Fibroblast of skin of abdomen (primary cell): ENCODE measurements at places on chromosomes 4 and X.

- peak; percentile 52 for DNase-seq
Measured at GRCh38 chrX:13022926-13023325, 21.5 kb downstream of the FAM9C start.

DNA sequence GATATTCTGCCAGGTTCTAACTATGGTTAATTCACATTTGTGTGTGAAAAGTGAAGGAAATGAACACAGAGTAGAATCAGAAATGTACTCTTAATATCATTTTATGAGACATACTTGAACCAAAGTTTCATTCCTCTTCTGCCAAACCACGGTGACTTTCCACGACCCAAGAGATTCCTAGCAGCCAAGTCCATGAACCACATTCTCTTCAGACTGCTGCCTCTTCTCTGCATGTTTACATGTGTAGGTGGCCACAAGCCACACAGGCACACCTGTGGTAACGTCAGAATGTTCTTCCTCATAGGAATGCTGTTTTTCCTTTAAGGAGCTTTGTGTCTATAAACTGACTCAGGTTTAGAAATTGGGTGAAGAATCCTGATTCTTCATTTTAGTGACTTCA is 1411.2 kb downstream of the RAPGEF2 start:
- peak; percentile 21 for DNase-seq

DNA sequence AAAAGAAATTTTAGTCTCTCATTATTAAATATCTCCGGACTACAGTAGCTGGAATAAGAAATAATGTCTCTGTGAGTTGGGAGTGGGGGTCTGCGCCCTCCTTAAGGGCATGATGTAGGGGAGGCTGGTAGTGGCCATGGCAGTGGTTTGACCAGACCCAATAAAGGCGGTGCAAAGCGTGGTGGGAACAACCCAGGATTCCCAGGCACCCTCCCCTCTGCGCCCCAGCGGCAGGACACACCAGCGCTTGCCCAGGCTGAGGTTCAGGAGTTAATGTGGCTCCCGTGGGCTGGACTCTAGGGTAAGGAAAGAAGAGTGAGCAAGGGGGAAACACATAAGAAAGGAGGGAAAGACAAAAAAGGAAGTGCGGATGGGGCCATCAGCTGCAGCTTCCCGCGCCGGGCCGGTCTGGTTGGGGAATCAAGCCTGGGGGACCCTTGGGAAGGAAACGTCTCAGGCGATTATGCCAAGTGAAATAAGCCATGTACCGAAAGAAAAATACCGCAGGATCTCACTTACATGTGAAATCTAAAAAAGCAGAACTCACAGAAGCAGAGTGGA is 157.5 kb upstream of the SMIM31 start:
- no peak for DNase-seq

GRCh38 chrX:55120761-55121358 is 32.0 kb downstream of the PAGE2 start:
- no peak for DNase-seq

GRCh38 chrX:142999199-142999701 is 26.5 kb upstream of the SPANXN4 start:
- DNase-seq: peak; percentile 2

DNA sequence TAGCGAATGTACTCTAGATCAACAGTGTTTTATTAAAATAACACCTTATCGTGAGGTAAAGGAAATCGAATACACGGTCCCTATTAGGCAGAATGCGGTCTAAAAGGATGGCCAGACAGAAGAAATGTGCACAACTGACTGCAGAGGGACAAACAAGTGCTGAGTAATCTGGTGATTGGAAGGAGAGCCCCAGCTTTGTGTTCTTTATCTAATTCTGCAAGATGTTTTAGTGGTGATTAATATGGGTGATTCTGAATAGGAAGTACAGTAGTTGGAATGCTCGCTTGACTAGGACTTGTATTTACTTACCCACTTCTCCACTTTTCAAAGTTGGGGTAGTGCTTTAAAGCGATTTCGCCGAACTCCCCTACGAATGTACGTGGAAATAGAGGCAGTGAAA is 1.2 kb downstream of the WDR44 start:
- peak; percentile 44 for DNase-seq

GRCh38 chr4:64903986-64904385 is 494.7 kb upstream of the TECRL start:
- no peak for DNase-seq

- no peak for DNase-seq
Measured at GRCh38 chr4:184669251-184669650, 19.7 kb downstream of the PRIMPOL start.

- no peak for DNase-seq
Measured at GRCh38 chrX:31024866-31025265, 47.0 kb downstream of the FTHL17 start.

DNA sequence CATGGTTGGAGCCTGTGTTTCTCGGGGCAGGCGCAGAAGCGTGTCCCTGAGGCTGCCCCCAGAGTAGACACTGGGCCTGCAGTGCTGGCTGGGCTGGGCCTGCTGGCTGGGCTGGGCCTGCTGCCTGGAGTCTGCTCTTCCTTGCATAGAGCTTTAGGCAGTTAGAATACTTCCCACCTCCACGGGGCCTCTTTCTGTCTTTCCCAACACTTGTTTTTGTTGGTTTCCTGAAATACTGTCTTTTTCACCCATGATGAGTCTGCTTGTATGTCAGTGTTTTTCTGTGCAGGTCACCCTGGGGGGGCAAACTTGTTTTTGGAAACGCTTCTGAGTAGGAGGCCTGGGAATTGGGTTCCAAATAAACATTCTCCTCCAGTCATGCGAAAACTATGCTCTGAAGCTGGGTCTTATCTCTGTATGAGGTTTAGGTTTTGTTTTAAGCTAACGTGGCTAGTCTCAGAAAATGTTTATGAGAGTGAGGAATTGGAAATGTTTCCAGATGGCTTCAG is 32.2 kb downstream of the TRMT44 start:
- peak; percentile 85 for DNase-seq

- DNase-seq: no peak
Measured at GRCh38 chrX:6228720-6229119, at the start of gene NLGN4X. Gene NLGN4X, minus strand, starts transcription at chrX:6228867. Its CDS starts 77,401 bp downstream, at chrX:6151466.

DNA sequence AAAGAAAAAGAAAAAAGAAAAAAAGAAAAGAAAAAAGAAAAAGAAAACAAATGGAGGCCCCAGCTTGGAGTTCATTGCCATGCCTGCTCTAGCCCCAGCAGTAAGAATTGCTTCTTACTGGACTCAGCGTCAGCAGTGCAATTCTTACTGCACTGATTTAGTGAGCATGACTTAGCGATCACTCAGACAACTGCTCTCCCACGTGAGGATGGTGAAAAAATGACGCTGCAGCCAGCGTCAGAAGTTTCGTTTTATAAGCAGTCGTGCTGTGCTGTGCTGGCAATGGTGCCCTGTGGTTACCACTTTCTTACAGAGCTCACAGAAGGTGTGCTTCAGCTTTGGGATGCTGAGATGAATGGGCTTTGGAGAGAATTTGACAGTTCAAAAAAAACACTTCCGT is 68.3 kb upstream of the DDX3X start:
- peak; percentile 52 for DNase-seq

DNA sequence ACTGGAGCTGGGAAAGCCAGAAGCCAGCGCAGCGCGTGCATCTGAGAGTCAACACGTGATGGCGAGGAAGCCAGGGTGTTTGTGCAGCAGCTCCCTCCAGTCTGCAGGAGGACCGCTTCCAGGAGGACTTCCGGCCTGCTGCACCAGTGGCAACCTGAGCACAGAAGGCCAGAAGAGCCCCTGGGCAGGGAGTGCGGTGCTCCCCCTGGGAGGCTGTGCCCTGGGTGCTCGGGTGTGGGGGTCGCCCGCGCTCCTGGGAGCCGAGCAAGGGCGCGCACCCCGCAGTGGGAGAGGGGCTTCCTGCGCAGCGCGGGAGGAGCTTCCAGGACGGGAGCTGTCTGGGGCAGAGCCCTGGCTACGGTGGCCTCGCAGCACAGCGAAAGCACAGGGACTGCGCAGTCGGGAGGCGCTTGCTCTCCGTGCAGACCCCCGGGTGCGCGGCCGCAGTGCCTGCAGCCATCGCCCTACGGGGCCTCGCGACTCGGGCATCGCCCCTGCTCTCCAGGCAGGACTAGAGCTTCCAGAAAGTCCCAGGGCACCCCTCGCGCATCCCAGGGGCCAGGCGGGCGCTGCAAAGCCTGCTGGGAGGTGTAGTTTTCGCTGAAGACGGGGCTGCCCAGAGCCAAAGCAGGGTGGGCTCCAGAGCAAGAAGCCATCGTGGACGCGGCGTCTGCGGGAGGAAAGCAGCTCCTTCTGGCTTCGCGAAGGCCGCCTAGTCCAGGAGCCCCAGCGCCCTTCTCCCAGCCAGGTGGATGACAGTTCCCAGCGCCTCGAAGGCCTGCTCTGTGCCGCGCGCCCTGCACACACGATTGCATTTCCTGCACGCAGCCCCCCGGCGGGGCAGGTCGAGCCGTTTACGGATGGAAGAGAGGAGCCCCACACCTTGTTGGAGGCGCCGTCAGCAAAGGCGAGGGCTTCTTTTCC is 24.1 kb upstream of the WFS1 start:
- DNase-seq: peak; percentile 12
